H7 (cell line): ENCODE measurements at places on chromosomes 7 and 10. TPM values are rescaled to one million over a fixed set of nuclear protein-coding genes. Genes with fewer than 3 reads are reported as not detected.
A peak's percentile ranks its signal among the peaks of the same experiment; 100 is the strongest.

ACTL6B gene
- 0.30 and 0.90 TPM in 2 replicates for total RNA-seq

KCND2 gene
- total RNA-seq, result 3.4 and 5.7 TPM in 2 replicates

- DNase-seq, result no peak
These were observed 133.7 kb upstream of the CDK1 start for GRCh38 chr10:60644436-60645130.

GRCh38 chr7:47444376-47445098 is 137.4 kb downstream of the TNS3 start:
- peak; percentile 54 for DNase-seq

DNA sequence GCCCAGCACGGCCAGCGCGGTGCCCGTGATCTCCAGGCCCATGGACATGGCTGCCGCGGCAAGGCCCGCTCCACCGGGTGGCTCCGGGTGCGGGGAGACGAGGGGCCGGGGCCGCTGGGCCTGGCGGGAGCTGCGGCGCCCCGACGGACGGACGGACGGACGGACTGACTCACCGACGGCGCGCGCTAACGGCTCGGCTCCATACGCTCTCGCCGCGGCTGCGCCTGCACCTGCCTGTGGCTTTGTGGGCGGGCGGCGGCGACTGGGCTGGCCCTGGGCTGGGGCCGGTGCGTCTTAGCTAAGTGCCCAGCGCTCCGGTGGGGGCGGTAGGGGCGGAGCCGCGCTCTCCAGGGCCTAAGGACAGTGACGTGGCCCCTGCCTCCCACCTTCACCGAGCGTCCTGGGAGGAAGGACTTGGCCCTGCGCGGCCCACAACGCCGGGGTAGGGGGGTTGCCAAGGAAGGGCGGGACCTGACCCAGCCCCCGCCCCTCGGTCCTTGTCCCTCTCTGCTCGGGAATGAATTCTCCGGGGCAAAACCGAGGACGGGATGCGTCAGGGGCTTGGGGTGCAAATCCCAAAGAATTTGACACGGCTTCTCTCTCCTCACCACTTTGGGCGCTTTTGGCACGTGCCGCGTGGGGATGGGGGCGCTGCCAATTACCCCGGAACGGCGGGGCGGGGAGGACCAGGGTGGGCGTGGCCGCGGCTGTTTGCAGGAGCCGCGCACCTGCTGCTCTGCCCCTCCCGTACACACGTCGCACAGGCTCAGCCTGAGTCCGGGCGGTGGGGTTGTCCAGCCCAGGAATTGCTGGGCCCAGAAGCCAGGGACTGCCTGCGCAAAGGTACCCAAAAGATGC is at the start of gene CLDN3:
Gene CLDN3, minus strand, starts transcription at position 269 of the 858 bp plus-strand sequence. Its CDS starts 221 bp downstream, at position 48.
- peak; percentile 97 for DNase-seq

- DNase-seq, result no peak
These were observed 1.8 kb upstream of the CPA5 start for GRCh38 chr7:130342701-130343380.

DNA sequence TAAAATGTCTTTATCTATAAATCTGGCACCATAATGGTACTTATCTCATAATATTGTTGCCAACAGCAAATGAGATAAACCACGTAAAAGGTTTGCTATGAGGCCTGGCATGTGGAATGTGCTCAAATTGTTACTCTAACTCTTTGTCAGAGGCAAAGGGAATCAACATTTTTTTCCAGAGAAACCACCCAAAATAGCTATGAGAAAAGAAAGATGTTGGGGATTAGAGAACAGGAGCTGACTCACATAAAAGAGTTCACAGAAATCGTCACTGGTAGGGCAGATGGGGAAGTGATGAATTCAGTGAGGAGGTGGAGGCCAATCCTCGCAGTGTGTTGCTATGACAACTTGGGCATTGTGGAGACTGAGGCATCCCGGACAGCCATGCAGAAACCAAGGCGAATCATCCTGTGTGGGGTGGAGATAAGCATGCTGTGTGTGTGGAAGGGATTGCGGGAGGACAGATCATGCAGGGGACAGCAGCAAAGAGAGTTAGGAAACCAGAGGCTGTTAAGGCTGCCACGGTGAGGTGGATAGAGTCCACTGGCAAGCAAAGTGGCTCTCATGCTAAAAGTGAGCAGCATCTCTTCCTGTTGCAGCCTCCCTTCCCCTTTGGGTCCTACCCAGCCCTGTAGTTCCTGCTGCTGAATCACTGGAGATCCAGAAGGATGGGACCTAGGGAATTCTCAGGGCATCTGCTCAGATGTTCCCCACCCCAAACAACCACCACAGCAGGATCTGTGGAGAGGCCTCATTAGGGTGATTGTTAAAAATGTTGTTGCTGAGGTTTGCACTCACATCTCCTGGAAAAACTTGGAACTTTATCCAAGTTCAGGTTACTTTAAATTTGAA is 103.9 kb downstream of the CUBN start:
- no peak for DNase-seq
